ENCODE measurements at places on chromosomes 11 and 22. TPM values are rescaled to one million over a fixed set of nuclear protein-coding genes. Genes with fewer than 3 reads are reported as not detected.

The KRTAP5-1 gene
- not detected for total RNA-seq

The SMC1B gene
- 0.43 TPM for total RNA-seq

The ROM1 gene
- 2.0 TPM for total RNA-seq

The GPHA2 gene
- 0.43 TPM for total RNA-seq

The OR51I1 gene
- not detected for total RNA-seq

The SCGB1D2 gene
- not detected for total RNA-seq

The NPAS4 gene
- 0.28 TPM for total RNA-seq

The TTC36 gene
- 1.2 TPM for total RNA-seq

The CRYBA4 gene
- 1.2 TPM for total RNA-seq

- no peak for ATAC-seq
Observed at GRCh38 chr22:26527574-26528465, 15.5 kb upstream of the TFIP11 start.

- ATAC-seq = no peak
Observed at GRCh38 chr11:108970221-108970991, 305.5 kb downstream of the DDX10 start.

DNA sequence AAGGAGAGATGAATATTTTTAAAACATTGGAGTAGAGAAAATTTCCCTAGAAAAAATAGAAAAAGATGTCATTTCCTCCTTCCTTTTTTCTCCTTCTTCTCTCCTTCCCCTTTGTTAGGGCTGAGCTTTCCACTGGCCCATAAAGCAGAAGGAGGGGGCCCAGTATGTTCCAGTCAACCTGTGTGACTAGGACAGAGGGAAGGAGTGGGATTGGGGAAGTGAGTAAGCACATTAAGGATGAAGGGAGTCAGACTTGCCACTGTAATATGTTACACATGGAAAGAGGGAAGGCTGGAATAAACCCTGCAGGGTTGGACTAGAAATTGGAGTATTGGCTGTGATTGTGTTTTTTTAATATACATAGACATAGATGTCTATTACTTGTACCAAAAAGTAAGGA, 20.1 kb upstream of the SPINDOC start:
- ATAC-seq = no peak

DNA sequence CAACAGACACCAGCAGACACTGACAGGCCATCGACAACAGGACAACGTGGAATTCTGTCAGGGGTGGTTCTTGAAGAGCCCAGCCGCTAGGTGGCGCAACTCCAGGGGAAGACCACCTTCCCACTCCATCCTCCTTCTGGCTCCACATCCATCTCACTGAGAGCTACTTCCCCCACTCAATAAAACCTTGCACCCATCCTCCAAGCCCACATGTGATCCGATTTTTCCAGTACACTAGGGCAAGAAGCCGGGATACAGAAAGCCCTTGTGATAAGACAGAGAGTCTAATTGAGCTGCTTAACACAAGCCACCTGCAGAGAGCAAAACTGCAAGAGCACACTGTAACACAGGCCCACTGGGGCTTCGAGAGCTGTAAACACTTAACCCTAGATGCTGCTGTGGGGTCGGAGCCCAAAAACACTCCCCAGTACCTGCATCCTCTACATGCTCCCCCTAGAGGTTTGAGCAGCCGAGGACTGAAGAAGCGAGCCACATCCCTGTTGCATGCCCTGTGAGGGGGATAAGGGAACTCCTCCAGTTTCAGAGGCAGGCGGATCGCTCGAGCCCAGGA, 11.5 kb upstream of the RAB39A start:
- ATAC-seq = peak; percentile 52

DNA sequence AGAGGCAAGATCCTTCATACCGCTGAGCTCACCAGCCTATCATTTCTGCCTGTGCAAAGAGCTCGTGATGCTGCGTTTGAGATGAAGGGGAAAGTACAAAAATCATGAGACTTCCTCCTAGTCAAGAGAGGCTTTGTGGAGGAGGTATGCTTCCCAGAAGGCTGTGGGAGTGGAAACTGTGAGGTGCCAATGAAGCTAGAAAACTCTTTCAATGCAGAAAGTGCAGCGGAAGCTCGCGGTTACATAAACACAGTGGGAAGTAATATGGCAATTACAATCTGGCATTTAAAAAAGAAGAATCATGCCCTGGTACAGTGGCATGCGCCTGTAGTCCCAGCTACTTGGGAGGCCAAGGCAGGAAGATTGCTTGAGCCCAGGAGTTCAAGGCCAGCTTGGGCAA, 134.8 kb downstream of the EHF start:
- no peak for ATAC-seq

DNA sequence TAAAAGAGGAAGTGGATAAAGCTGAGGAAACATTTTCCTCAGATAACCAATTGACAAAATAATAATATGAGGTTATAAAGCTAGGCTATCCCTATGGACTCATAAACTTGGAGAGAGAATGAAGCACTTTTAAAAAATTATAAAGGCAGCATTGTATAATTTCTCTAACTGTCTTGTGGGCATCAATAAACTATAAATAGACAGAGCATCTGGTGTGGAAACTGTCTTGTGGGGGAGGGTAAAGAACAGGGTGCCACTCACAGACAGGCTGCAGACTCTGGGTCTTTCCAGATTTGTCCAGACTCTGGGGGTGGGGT, 333.5 kb downstream of the BUD13 start:
- ATAC-seq = no peak

DNA sequence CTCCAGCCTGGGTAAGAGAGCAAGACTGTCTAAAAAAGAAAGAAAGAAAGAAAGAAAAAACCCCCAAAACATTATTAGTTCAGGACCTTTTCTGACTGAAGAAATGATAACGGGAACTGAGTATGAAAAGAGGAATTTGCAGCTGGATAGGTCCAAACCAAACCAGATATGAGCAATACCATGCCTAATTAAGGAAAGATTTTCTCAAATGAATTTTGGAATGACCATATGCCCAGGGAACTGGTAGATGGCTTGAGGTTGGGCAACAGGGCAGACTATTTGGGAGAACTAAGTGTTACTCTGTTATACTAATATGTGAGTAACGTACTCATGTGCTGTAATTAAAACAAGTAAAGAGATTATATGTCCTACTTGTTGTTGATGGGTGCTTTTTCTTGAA, 186.1 kb downstream of the TMEM135 start:
- ATAC-seq = no peak

DNA sequence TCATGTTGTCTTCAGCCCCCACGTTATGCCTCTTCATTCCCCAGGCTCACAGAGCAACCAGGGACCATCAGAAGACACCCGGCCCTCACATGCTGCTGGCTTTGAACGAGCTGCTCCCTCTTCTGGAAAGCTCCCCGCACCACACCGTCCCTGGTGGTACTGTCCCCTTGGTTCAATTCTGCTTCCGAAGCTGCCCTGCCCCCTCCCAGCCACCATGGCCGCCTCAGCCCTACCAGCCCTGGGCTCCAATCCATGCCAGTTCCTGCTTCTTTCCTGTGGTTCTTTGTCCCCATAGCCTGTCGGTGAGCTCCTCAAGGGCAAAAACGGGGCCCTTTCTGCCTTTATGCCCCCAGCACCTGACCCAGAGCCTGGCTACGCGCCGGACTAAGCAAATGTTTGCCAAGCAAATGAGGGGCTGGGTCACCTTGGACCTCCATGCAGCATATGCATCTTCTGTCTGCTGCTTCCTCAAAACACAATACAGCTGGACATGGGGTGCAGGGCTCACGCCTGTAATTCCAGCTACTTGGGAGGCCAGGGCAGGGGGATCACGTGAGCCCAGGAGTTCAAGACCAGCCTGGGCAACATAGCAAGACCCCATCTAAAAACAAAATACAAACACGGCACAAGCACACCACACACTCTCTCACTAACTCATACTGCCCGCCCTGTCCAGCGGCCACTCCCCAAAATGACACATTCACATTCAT, 21.3 kb downstream of the TNKS1BP1 start:
- no peak for ATAC-seq

DNA sequence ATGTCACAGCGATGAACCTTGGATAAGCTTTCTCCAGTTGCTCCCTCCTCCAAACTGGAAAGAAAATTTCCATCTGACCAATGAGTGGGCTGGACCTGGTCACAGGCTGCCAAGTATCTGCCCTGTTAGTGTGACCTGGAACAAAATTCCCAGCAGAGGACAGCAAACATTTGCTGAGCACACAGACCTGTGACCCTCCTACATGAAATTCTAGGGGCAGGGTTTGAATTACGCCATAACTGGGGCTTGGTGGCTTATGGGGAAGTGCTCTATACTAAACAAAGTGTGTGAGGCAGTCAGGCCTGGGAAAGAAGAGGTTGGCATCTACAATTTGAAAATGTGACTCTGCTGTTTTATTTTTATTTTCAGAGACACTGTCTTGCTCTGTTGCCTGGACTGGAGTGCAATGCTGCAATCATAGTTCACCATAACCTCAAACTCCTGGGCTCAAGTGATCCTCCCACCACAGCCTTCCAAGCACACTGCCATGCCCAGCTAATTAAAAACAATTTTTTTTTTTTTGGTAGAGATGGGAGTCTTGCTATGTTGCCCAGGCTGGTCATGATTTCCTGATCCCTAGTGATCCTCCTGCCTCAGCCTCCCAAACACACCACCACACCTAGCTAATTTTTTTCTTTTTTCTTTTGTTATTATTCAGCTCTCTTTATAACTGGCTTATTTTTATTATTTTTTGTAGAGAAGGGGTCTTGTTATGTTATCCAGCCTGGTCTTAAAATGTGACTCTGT, 13.6 kb upstream of the XBP1 start:
- ATAC-seq = no peak

- no peak for ATAC-seq
Observed at GRCh38 chr22:27543460-27543859, 258.1 kb downstream of the MN1 start.

- no peak for ATAC-seq
Observed at GRCh38 chr22:23161029-23161428, 15.8 kb downstream of the RAB36 start.

GRCh38 chr11:77424644-77425043, 49.2 kb downstream of the PAK1 start:
- no peak for ATAC-seq

DNA sequence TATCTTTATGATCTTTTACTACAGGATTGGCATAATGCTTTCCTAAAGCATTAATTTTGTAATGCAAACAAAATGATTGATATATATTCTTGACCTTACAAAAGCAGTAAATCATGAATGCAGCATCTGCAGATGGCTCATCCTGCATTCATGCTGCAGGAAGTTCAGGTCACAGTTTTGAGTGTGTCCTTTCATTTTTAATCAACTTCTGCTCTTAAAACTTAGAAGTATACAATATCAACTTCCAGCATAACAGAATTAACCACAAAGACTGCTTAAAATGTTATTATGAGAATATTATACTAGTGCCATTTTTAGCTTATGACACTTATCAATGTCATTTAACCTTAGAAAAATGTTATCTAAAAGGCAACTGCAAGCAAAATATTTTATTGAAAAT, 54.0 kb downstream of the SLC36A4 start:
- no peak for ATAC-seq

DNA sequence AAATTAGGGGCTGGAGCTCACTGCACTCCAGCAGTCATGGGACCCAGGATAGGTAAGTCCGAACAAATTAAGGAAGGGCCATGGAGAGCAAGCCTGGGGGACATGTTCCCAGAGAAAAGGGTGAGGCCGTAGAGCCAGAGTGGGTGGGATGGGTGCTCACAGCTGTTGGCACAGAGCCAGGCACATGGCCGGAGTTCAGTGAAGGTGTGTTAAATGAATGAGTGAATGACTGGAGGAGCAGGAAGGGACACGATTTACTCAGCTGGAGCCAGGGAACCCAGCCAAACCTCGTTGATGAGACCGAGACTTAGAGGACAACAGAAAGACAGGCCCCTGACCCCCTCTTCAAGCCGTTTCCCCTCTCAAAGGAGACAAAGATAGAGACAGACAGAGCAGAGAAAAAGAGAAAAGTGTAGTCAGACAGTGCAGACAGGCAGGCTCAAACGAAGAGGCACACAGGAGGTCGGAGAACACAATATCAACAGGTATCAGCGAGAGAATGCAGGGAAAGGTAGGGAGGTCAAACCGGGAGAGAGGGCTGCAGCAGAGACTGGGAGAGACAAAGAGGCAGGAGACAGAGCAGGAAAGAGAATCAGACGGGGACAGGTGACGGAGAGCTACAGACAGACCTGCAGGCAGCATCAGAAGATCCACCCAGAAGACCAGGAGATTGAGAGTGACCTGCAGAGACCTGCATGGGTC, 590 bp downstream of the SLCO2B1 start:
- ATAC-seq = no peak

DNA sequence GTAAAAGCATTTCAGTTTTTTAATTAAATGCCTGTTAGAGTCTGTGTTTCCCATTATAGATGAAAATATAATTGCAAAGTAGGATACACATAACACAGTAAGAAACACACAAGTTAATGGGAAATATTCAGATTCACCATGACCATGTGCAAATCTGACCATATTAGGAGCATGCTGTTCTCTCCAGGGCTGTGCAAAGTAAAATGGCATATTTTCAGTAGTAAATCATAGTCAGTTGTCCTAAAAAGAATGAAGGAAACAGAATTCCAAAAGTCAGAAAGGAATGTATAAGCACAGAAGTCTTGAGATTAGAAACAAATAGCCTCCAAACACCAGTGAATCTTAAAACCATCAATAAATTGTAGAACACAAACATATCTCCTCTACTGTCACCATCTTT, 44.4 kb downstream of the CNTN5 start:
- no peak for ATAC-seq

DNA sequence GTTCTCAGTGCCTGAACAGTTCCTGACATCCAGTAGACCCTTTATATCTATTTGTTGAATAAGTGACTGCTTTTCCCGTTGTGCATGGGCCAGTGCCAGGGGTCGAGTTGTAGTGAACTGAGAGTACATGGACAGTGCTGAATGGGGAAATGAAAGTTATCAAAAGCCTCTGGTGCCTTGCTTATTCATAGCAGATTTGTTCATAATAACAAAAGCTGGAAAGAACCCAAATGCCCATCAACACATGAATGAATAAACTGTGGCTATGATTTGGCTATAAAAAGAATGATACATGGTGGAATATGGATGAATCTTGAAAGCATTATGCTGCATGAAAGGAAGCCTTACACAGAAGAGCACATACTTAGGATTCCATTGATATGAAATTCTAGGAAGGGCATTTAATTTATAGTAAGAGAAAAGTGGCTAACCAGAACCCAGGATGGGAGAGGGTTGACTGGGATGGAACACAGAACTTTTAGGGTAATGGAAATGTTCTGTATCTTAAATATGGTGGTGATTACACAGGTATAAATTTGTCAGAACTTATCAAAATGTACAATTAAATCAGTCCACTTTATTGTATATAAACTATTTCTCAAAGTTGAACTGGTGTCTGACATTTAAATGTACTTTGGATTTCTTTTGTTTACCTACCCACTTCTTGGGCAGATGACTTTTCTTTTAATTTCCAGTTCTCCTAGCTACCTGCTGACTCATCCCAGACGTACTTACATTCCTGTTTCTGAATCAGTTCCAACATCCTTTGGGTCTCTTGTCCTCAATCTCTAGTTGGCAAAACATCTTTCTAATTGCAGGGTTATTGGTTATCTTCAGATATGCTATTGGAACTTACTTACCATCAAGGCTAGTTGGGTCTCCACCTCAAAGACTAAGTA, 42.8 kb downstream of the PACS1 start:
- ATAC-seq = peak; percentile 32

DNA sequence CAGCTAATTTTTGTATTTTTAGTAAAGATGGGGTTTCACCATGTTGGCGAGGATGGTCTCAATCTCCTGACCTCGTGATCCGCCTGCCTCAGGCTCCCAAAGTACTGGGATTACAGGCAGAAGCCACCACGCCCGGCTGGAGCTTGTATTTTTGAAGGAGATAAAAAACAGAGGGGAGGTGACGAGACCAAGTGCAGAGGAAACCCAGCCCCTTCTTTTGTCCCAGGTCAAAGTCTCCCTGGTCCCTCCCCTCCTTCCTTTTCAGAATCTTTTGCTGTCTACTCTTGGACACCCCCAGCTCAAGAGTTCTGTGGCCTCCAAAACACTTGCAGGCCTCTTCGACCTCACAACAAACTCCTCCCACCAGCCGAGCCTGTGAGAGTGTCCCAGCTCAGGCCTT, 12.2 kb upstream of the TMEM184B start:
- ATAC-seq = no peak
